GF-D8 (cell line): ENCODE measurements at places on chromosomes 12 and 14.
A peak's percentile ranks its signal among the peaks of the same experiment; 100 is the strongest.

DNA sequence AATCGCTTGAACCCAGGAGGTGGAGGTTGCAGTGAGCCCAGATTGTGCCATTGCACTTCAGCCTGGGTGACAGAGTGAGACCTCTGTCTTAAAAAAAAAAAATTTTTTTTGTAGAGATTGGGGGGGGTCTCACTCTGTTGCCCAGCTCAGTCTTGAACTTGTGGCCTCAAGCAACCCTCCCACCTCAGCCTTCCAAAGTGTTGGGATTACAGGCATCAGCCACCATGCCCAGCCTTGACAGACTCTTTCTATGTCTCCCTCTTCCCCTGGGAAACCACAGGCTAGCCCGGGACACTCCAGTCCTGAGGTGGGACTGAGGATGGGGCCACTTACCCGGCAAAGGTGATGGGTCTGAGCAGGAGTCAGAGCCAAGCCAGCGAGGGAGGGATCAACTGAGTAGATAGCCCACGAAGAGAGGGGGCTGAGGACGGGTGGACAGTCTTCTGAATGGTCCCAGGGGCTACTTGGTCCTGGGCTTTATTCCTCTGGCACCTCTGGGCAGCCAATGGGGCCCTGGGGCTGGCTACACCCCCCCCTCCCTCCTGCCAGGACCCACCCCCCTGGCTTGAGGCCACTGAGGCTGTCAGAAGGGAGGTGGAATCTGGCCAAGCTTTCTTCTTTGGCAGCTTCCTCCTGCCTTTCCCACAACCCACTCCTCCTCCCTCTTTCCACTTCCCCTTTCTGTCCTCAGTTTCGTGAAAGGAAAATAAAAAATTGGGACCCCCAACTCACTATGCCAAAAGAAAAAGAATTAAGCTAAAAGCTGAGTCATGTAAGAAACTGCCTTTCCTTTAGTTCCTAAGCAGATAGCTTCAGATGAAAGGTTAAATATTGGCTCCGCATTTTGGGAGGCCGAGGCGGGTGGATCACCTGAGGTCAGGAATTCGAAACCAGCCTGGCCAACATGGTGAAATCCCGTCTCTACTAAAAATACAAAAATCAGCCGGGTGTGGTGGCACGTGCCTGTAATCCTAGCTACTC lies at the start of gene SDS:
TSS of gene SDS (minus strand) at position 453 of the 981 bp plus-strand sequence. CDS start 4,179 bp downstream, outside the sequence.
- DNase-seq: peak; percentile 42

DNA sequence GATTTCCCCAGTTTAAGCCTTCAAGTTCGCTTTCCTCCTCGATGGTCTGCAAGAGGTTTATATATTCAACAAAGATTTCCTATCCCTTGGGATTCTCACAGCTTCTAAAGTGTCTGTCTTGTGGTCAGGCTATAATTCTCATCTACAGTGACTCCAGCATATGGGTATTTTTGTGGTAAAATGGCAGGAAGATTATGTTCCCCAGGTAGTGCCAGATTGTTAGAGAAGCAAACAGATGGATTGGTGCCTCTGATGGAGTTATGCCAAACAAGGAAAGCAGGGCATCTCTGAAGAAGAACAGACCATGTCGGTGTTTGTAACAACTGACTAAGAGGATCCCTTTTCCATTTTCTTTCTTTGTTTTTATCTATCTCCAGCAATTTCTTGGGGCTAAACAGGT lies 5.5 kb upstream of the CCDC175 start:
- DNase-seq: no peak

DNA sequence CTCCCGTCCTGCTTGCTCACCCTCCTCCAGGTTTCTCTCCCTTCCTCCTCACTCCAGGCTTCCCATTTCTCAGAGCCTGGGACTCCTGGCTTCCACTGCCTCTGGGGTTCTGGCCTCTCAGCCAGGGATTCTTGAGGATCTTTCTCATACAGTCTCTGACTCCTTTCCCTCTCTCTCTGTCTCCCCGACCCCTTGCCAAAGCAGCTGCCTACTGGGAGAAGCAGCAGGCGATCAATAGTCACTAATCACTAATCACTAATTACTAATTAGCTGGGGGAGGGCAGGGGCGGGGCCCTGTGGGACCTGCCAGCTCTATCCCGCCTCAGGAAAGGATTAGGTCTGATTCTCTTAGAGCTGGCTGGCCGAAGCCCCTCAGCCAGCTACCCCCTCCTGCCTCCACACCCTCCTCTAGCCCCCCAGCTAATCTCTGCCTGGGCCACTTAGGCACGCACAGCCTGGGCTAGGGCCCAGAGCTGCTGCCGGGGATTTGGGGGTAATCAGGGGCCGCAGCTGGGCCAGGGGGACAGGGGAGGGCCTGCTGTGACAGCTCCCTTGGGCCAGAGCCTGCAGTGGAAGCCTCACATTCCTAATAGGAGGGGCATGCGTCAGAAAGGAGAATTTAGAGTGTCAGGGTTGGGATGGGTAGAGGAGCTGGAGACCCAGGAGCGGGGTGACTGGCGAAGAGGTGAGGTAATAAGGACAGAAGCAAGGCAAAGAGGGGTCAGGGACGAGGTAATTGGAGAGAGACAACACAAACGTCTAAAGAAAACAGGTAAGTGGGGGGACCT lies 2.8 kb downstream of the NXPH4 start:
- DNase-seq: no peak

GRCh38 chr12:67676624-67677023 lies 28.1 kb downstream of the DYRK2 start:
- DNase-seq: no peak

- no peak for DNase-seq
These were observed 1.7 kb downstream of the ANGEL1 start for GRCh38 chr14:76810953-76811400.
